ENCODE measurements at places on chromosomes 7 and 10.

GRCh38 chr10:85420501-85421191 lies 945.9 kb downstream of the GRID1 start:
- no peaks in the 10 kb centered on the region for H3K4me1 ChIP-seq
- DNase-seq = no peak
- H3K36me3 ChIP-seq = no peaks in the 10 kb centered on the region
- H3K27me3 ChIP-seq = no peaks in the 10 kb centered on the region
- no peak overlapping the region for H3K4me3 ChIP-seq
- H3K27ac ChIP-seq = no peak overlapping the region

DNA sequence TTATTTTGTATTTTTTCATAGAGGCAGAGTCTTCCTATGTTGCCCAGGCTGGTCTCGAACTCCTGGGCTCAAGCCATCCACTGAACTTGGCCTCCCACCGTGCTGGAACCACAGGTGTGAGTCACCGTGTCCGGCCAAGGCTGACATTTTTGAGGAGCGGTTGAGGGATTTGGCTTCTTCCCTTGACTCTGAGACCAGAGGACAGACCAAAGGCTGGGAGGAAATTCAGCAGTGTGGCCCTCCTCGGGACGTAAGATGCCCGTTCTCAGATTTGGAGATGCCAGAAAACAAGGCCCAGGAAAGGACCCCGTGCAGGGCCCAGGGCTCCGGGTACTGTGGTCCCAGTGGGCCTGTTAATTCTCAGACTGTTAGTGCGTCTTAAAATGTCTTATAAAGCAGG lies 146.2 kb downstream of the WDR37 start:
- peaks cover 3% of the 10 kb centered on the region for H3K27me3 ChIP-seq
- H3K4me3 ChIP-seq = no peak overlapping the region
- no peaks in the 10 kb centered on the region for H3K36me3 ChIP-seq
- DNase-seq = no peak

- H3K4me3 ChIP-seq = no peak overlapping the region
- no peaks in the 10 kb centered on the region for H3K27me3 ChIP-seq
- no peaks in the 10 kb centered on the region for H3K36me3 ChIP-seq
- no peak for DNase-seq
- no peak overlapping the region for H3K27ac ChIP-seq
Observed at GRCh38 chr7:30231271-30231670, 53.1 kb upstream of the ZNRF2 start.

DNA sequence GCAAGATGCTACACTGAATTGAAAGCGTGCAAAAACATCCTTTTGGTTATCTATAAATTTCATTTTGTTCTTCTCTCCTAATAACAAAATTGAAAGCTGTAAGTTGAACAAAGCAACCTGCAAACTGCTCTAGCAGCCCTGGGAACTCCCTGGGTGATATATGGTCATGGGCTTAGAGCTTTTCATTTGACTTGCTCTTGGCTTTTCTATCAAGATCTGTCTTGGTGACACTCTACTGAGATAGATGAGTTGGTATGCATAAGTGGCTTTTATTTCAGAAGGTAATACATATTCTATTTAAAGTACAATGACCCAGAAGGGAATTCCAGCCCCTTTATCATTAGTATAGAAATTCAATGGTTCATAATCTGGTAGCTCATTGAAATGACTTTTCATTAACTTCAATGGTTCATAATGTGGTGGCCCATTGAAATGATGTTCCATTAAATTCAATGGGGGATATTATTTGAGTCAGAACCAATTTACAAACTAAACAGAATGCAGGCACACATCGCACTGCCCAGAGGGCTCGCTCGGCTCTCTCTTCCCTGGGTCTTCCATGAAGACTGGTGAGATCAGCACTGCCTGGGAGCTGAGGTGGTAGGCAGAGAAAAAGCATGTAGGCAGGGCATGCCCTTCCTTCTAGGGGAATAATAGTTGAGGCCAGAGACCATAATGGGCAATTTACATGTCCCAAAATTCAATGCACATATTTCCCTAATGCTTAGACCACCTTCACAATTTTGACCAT lies 10.1 kb upstream of the KCNMA1 start:
- no peak overlapping the region for H3K27ac ChIP-seq
- H3K36me3 ChIP-seq = no peaks in the 10 kb centered on the region
- H3K4me1 ChIP-seq = no peaks in the 10 kb centered on the region
- DNase-seq = no peak

- H3K36me3 ChIP-seq = no peaks in the 10 kb centered on the region
- no peak overlapping the region for H3K27ac ChIP-seq
- DNase-seq = no peak
- H3K4me1 ChIP-seq = peaks cover 21% of the 10 kb centered on the region
Observed at GRCh38 chr10:24465124-24465874, 256.4 kb downstream of the KIAA1217 start.
